H1 (cell line): ENCODE measurements at places on chromosomes 7 and 10.

- DNase-seq, result no peak
- H3K4me3 ChIP-seq, result no peak overlapping the region
- H3K4me1 ChIP-seq, result peaks cover 3% of the 10 kb centered on the region
- no peaks in the 10 kb centered on the region for H3K36me3 ChIP-seq
Measured at GRCh38 chr7:82598958-82599357, 155.4 kb upstream of the CACNA2D1 start.

DNA sequence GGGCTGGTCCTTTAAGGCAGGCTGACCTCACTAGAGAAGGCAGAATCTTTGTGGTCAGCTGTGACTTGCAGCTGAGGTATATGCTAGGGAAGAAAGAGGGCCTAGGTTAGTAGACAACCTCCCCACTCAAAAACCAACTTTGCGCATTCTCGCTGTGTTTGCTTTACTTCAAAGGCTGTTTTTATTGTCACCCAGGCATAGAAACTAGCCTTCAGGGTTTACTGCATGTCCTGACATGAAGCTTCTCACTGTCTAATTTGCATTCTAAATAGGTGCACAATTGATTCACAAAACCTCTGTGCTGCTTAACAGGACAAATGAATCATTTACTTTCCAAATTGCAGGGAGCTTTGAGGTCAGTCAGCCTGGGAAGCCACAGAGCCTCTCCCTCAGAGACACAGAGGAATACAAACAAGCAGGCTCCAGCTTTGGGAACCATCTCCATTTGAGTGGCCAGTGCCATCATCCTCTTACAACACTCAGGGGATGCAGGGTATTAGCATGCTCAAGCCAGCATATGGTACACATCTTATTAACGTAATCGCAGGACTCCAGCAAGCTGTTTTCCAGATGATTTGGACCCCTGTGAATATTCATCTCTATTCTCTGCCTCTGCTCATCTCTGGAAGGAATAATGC, 596.4 kb upstream of the GHITM start:
- no peak overlapping the region for H3K4me3 ChIP-seq
- H3K36me3 ChIP-seq, result no peaks in the 10 kb centered on the region
- H3K4me1 ChIP-seq, result peaks cover 4% of the 10 kb centered on the region
- H3K27me3 ChIP-seq, result no peaks in the 10 kb centered on the region

DNA sequence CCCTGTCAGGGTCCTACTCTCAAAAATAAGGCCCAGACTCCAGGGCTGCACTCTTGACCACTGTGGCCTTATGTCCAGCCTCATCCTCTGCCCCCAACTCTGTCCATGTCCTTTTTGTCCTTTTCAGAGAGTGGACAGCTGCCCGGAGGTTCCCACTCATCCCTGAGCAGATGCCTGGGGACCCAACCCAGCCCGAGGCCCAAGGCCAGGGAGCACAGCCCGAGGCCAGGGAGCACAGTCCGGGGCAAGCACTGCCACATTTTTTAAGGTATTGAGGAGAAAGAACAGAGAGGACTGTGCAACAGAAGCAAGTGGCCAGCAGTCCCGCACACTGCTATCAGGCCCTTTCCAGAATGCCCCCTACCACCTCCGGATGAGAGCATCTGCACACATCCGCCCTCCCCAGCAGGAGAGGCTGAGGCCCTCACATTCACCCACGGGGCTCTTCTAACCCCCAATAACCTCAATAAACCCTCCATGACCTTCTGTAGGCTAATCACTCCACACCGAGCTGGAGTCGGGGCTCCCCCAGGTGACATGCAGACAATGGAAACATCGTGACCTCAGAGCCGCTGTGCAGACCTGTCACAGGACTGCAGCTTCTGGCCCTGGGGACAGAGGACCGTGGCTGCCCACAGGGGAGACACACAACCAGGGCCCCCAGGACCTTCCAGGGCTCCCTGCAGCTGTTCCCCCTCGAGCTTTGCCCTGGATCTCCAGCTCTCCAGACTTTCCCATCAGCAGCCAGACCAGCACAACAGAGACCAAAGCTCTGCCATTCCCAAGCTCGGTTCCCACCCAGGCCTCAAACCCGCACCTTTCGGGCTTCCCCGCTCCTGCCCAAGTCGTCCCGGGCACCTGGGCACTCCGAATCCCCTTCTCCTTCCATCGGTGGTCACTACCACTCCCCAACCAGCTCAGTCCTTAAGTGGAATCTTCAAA, 51.4 kb downstream of the CAMK2B start:
- H3K27me3 ChIP-seq, result peaks cover 9% of the 10 kb centered on the region; the same call in 1 of the 2 replicates
- no peaks in the 10 kb centered on the region for H3K36me3 ChIP-seq
- no peak overlapping the region for H3K27ac ChIP-seq
- H3K4me1 ChIP-seq, result peaks cover 5% of the 10 kb centered on the region

GRCh38 chr7:102284891-102285539, 1.7 kb upstream of the SH2B2 start:
- no peak overlapping the region for H3K4me3 ChIP-seq
- H3K4me1 ChIP-seq, result peaks cover 20% of the 10 kb centered on the region
- no peaks in the 10 kb centered on the region for H3K36me3 ChIP-seq

DNA sequence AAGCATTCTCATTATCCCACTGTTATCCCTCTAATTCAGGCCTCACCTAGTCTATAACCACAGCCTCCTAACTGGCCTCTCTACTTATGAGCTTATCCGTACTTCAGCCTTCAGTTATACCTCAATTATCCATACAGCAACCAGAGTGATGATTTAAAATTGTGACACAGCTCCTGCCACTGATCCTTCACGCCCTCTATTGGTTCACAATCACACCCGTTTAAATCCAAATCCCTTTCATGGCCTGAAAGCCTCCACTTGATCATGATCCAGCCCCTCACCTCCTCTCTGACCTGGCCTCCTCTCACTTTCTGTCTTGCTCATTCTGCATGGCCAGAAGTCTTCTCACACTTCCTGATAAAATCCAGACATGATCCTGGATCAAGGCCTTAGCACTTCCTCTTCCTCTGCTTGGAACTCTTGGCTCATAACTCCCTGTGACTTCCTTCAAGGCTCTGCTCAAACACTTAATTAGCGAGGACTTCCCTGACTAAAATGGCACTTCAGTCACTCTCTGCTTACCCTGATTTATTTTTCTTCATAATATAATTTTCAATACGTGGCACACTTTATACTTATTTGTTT, 19.0 kb upstream of the TMEM26 start:
- H3K27me3 ChIP-seq, result no peaks in the 10 kb centered on the region
- H3K4me1 ChIP-seq, result no peaks in the 10 kb centered on the region
- H3K4me3 ChIP-seq, result no peak overlapping the region
- no peaks in the 10 kb centered on the region for H3K36me3 ChIP-seq

GRCh38 chr7:151754142-151754590, 122.7 kb downstream of the PRKAG2 start:
- DNase-seq, result peak; percentile 86
- H3K36me3 ChIP-seq, result no peaks in the 10 kb centered on the region
- H3K4me1 ChIP-seq, result peaks cover 10% of the 10 kb centered on the region; the same call in 1 of the 2 replicates
- H3K4me3 ChIP-seq, result no peak overlapping the region
- H3K27ac ChIP-seq, result no peak overlapping the region
- no peaks in the 10 kb centered on the region for H3K27me3 ChIP-seq

DNA sequence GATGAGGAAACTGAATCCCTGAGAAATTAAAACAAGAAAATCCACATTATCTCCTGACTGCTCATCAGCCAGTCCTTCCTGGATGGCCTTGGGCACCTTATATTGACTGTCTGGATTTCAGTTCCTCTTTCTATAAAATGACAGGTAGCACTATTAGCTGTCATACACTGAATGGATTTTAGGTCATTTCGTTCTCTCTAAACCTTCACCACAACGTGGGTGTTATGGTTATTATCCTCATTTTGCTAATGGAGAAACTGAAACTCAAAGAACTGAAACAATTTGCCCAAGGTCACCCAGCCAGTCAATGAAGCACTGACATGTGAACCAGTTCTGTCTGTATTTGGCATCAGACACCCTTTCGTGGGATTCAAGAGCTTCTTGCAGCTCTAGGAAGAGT, 193.8 kb downstream of the CYP26A1 start:
- H3K27me3 ChIP-seq, result no peaks in the 10 kb centered on the region
- no peak overlapping the region for H3K4me3 ChIP-seq
- no peaks in the 10 kb centered on the region for H3K36me3 ChIP-seq
- no peak overlapping the region for H3K27ac ChIP-seq

DNA sequence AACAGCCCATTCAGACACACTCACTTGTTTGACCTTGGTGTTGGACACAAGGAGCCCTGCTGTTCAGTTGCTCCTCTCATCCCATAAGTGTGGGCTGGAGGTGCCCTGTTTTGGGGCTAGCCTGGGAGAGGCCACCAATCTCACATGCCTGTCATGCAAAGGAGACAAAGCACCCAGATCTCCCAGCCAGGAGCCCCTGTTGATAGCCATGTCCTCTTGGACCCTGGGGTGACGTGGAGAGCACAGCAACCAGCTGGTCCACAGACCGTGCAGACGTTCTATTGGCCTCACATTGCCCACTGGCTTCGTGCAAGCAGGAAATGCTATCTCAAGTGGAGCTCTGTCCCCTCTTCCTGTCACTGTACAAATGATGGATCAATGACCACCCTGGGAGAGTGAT, 240.8 kb downstream of the RPS24 start:
- DNase-seq, result no peak
- no peak overlapping the region for H3K4me3 ChIP-seq
- no peaks in the 10 kb centered on the region for H3K27me3 ChIP-seq
- no peak overlapping the region for H3K27ac ChIP-seq
- H3K36me3 ChIP-seq, result no peaks in the 10 kb centered on the region
- H3K4me1 ChIP-seq, result no peaks in the 10 kb centered on the region

GRCh38 chr10:16545116-16545736, 23.5 kb upstream of the C1QL3 start:
- no peaks in the 10 kb centered on the region for H3K27me3 ChIP-seq
- no peak overlapping the region for H3K4me3 ChIP-seq

- no peak overlapping the region for H3K27ac ChIP-seq
- peaks cover 31% of the 10 kb centered on the region for H3K4me1 ChIP-seq
- no peak overlapping the region for H3K4me3 ChIP-seq
- H3K36me3 ChIP-seq, result no peaks in the 10 kb centered on the region
- H3K27me3 ChIP-seq, result no peaks in the 10 kb centered on the region; the same call in 1 of the 2 replicates
Measured at GRCh38 chr7:45564485-45564884, 9.7 kb upstream of the ADCY1 start.

DNA sequence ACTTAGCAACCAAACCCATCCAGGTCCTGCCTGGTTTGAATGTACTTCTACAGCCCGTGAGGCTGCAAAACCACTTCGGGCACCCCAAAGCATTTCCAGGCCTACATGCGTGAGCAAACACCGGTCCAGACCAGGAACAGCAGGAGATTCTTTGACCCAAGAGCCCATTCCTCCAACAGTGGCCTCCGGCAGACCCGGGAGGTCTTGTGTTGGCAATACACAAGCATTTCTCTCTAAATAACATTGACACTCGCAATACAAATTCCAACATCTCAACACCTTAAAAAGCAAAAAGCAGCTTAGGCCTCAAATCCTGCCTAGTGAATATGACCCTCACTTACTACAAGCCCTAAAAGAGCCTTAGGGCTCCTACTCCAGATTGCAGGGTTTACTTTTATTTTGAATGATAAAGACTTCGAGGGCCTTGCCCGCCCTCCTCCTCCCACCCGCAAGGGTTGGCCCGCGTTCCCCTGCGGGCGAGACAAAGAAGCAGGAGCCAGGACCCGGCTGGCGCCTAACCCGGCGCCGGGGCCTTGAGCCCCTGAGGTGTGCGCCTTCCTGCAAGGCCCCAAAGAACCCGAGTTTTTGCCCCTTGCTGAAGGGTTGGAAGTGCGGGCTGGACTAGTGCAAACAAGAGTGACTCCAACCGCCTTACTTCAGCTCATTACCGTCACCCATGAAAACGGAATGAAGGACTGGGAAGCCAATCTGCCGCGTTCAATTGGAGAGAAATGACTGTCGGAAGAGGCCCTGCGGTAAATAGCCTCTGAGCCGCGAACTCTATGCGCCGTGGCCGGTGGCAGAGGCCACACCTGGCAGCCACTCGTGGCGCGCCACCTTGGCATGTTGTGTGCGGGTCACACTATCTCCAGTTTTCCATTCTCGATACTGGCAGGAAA, 3.4 kb upstream of the DLX6 start:
- peaks cover 38% of the 10 kb centered on the region for H3K4me1 ChIP-seq
- H3K27me3 ChIP-seq, result peaks cover 84% of the 10 kb centered on the region
- H3K36me3 ChIP-seq, result peaks cover 2% of the 10 kb centered on the region; the same call in 1 of the 2 replicates
- no peak overlapping the region for H3K27ac ChIP-seq
- peak overlapping the region; percentile 20 for H3K4me3 ChIP-seq

DNA sequence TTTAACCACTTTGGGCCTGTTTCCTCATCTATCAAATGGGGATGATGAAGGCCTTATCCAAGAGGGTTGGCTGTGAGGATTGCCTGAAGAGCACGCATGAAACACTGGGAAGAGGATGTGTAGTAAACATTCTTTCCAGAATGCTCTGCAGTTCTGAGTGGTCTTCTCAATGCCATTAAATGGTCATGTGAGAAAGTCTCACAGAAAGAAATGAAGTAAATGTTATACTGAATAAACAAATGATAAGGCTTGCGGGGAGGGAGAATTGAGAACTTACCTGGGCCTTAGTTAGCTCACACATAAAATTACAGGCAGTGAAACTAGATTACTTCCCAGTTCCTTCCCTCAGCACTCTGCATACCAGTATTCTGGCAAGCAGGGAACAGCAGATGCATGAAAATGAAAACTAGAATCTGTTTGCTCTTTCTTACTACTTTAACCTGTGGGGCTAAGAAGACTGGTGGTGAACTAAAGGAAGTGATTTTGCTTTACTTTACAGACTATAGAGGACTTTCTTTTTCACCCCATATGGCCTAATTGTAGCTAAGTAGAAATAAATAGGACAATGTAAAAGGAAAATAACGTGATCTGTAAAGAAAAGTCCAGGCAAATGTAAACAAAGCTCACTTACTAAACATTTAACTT, 135.3 kb upstream of the CCDC6 start:
- H3K4me3 ChIP-seq, result no peak overlapping the region
- peaks cover 7% of the 10 kb centered on the region for H3K4me1 ChIP-seq
- no peaks in the 10 kb centered on the region for H3K36me3 ChIP-seq
- H3K27ac ChIP-seq, result no peak overlapping the region
